Amniotic stem cell (primary cell): ENCODE measurements at places on chromosomes 2 and 18.

DNA sequence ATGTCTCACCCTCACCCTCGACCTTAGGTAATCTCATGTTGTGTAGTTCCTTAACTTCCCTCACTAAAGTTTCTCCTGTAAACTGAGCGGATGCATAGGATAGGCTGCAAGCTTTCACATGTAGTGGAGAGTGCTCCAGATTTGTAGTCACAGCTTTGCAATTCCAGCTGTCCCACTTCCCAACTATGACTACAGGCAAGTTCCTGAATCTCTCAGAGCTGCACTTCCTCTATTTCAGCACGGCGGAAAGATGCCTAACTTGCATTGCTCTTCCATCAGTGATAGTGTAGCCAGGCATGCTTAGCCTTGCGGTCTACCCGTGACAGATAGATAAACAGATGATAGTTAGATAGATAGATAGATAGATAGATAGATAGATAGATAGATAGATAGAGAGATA lies 183.1 kb upstream of the CCDC68 start:
- no peak for DNase-seq

- DNase-seq = no peak
Observed at GRCh38 chr2:171923206-171923605, 945 bp downstream of the HAT1 start.

DNA sequence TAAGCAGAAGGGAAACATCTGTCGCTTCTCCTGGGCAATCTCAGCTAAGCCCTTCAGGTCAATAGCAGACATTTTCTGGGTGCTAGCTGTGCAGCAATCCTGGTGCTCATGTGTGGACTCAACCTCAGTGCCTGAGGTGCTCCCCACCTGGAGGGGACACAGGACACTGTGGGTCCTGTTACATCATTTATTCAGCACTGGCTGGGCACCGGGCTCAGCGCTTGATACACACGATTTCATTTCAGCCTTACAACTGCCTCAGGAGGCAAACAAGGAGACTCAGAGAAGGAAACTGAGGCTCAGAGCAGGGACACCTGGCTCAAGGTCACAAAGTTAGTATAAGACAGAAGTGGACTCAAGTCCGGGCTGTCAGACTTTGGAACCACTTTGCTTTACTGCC lies 46.7 kb downstream of the MARCO start:
- no peak for DNase-seq

DNA sequence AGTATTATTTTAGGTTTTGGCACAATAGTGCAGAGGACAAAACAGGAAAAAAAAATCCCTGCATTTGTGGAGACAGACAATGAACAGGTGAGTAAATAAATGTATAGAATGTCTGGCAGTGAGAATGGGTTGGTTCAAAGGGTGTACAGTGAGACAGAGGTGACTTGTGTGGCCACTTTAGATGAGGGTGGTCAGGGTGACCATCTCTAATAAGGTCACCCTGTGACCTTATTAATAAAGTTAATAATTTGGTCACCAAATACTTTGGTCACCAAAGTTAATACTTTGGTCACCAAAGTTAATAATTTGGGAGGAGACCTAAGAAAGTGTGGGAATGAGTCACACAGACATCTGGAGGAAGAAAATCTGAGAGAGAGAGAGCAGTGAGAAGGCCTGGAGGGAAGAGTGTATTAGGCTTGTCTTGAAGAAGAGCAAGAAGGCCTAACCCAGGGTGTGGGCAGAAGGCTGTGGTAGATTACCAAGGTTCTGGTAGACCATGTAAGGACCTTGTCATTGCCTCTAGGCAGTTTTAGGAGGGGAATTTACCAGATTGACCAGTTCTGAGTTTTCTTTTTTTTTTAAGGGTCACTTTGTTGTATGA lies 1368.4 kb upstream of the CELF4 start:
- no peak for DNase-seq

DNA sequence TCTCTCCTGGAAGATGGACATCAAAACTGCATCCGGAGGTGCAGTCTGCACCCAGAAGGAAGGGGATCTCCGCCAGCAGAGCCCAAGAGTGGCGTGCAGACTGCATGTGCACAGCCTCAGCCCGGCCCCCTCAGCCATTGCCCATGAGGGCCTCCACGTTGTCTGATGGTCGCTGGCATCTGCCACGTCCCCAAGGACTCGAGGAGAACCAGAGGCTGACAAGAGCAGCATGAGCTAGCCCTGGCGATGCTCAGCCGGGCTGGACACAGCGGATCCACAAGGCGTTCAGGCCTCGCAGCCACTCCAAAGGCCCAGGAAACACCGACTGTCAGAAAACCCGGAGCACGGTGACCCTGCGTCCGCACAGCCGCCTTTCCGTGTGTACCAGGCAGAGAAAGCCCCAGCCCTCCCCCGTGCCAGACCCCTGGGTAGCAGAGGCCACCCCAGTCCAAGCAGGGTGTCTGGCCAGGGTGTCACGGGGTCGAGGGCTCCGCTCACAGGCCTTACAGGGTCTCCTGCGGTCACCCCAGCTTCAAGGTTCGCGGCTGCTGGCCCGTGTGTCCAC lies 48.3 kb downstream of the SLC66A2 start:
- no peak for DNase-seq

- no peak for DNase-seq
Observed at GRCh38 chr18:70641156-70641775, 352.4 kb downstream of the SOCS6 start.

GRCh38 chr2:132415915-132416722 lies 486 bp upstream of the GPR39 start:
- DNase-seq = peak; percentile 96

DNA sequence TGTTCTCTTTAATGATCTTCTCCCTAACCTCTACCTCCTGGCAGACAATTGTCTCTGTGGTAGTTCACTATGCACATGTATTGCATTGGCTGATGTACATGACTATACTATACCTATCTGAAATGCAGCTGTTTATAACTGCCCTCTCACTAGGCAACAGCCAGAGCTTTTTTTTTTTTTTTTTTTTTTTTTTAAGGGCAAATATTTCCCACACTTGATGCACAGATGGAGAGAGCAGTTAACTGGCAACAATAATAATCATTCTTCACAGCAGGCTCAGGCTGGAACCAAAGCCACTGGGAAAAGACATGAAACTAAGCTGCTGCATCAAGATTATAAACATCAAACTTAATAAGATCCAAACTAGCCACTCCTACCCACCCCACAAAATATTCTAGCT lies 707.7 kb downstream of the LRP1B start:
- no peak for DNase-seq

DNA sequence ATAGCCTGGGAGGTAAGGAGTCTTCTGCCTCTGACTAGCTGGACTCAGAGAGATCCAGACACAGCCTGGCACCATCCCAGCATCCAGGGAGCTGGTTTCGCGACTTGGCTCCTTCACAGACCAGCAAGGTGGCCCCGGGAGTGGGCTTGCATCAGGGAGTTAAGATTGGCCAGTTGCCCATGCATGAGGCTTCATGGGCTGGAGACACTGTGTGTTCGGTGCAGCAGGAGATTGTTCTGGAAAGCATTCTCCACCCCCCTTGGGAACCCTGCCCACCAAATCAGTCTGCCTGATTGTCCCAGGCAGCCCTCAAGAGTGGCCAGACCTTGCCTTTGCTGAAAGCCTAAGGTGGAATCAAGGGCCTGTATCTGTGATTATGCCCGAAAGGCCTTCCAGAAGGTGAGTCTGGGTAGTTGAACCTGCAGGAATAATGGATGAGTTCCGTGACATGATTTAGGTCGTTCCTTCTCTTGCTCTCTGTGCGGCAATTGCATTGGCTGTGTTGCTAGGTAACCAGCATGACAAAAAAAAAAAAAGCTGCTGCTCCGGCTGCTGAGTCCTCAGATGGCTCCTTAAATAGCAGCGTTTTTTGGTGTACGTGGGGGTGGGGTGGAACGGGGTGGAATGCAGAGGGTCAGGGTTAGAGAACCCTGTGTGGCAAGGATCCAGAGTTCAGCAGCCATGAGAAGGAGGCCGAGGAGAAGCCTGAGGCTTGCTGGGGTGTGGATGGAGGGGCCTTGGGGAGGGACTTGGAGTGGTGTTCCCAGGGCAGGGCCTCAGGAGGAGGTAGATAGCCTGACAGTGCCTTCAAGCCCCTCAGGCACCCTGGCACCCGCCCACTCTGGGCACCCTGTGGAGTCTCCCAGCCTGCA lies 93.0 kb upstream of the MCFD2 start:
- DNase-seq = no peak

GRCh38 chr2:20674974-20675679 lies 8.2 kb downstream of the GDF7 start:
- DNase-seq = no peak

- no peak for DNase-seq
Observed at GRCh38 chr2:71155846-71156245, 25.4 kb downstream of the MPHOSPH10 start.

DNA sequence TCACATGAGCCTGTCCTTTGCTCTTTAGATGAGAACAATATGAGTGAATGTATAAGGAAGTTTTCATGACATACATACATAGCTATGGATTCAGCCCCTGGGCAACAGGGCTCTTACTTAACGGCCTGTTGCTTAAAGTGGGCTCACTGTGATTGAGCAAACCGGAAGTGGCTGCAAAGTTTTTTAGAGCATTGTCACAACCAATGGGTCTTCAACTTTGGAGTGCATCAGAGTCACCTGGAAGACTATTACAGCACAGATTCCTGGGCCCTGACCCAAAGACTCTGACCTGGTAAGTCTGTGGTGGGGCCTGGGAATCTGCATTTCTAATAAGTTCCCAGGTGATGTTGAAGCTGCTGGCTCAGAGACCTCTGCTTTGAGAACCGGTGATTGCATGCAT lies 106.3 kb upstream of the SEC11C start:
- no peak for DNase-seq

DNA sequence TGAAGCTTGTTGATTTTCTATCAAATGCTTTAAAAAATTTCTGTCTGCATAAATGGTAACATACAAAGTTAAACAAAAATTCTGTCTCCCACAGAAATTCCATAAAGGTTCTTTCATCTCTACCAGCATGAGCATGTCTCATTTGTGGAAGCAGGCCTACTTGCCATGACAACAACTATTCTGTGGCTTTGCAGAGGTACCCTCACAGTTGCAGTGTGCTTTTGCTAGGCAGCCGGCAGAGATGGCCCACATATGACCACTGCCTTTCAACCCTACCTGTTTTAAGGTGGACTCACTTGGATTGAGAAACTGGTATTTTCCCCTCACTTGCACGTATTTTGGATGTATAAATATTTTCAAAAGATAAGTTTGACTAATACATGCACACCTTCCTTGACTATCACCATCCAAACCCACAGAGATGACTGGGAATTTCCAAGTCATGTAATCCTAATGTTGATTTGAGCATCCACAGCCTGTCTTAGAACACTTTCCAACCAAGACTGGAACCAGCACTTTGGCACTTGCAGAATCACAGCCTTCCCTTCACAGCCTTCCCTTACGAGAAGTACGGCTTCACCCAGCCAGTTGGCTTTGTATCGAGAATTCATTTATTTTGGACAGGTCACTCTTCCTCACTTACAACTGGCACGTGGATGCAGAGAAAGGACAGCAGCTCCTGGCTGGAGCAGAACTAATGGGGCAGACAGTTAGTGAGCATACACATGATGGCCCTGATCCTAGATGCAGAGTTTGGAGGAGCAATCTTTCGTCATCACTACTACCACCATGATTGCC lies 9.3 kb upstream of the FHL2 start:
- no peak for DNase-seq

- no peak for DNase-seq
Observed at GRCh38 chr2:97210325-97210724, 97.4 kb downstream of the ANKRD36 start.

DNA sequence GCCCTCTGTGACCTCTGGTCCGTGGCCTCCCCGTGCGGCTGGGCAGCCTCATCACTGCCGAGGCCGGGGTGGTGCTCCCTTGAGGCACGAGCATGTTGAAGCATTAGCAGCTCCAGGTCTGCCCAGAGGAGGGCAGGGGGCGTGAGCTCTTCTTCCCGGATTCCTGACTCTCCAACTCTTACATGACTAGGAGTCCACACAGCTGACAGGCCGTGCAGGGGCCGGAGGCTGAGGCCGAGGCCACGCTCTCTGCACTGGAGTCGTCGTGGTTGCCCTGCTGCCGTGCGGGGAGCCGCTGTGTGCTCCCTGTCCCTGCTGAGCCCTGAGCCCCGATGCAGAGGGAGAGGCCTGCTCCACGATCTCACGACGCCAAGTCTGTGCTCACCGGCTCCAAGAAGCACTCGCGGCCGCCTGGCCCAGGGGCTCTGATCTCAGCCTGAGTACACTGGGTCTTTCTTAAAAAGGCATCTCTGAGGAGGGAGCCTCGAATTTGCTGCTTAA lies 19.4 kb upstream of the KCNG2 start:
- no peak for DNase-seq

GRCh38 chr2:199882667-199883066 lies 28.4 kb upstream of the C2orf69 start:
- DNase-seq = no peak
